Panc1 (cell line): ENCODE measurements at places on chromosomes 3 and 15.

GRCh38 chr15:84983294-84983693 lies 1.6 kb downstream of the PDE8A start:
- DNase-seq, result no peak

- DNase-seq, result no peak
Observed at GRCh38 chr3:95710684-95711083, 1103.7 kb upstream of the EPHA6 start.

- no peak for DNase-seq
Observed at GRCh38 chr3:110149763-110150162, 812.4 kb upstream of the DPPA4 start.

GRCh38 chr15:66635817-66636216 lies 66.2 kb upstream of the SMAD6 start:
- no peak for DNase-seq

DNA sequence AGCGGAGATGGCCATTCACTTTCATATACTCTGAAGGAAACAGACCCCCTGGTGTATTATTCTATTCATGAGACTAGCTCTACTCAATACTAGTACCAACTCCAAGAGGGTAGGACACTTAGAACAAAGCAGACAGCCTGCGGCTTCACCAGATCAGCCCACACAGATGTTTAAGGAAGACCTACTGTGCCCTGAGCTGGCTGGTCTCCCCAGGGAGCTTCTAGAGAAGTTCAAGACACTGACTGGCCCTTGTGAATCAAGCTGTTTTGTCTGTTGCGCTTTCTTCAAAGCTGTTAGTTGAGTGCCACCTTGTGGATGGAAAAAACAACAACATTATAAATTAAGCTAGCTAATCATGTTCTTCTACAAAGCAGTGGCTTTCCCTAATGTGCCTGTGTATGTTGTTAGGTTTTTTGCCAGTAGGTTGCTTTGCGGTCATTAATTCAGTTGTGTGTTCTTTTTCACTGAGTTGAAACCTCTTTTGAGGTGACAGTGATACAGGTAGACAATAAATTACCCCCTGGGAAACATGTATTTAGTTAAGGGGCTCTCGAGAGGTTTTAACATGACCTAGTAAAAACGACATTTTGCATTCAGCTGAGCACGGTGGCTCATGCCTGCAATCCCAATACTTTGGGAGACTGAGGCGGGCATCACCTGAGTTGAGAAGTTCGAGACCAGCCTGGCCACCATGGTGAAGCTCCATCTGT lies 64.2 kb upstream of the MYZAP start:
- DNase-seq, result peak; percentile 42

DNA sequence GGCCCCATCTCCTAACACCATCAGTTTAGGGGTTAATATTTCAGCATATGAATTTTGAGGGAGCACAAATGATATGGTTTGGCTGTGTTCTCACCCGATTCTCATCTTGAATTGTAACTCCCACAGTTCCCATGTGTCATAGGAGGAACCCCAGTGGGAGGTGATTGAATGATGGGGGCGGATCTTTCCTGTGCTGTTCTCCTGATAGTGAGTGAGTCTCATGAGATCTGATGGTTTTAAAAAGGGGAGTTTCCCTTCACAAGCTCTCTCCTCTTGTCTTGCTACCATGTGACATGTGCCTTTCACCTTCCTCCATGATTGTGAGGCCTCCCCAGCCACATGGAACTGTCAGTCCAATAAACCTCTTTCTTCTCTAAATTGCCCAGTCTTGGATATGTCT lies 73.8 kb upstream of the TJP1 start:
- no peak for DNase-seq

DNA sequence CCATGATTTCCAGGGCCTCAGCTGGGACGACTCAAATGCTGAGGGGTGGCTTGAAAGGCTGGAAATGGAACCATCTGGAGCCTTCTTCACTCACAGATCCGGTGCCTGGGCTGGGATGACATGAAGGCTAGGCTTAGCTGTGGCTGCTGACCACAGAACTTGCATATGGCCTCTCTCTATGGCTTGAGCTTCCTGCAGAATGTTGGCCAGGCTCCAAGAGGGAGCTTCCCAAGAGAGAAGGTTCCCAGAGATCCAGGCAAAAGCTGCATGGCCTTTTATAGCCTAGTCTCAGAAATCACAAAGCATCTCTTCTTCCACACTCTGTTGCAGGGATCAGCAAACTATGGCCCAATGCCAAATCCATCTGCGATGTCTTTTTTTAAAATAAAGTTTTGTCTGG lies 44.8 kb downstream of the GATM start:
- DNase-seq, result no peak

GRCh38 chr3:134694946-134695543 lies 44.2 kb upstream of the KY start:
- DNase-seq, result no peak

- no peak for DNase-seq
Observed at GRCh38 chr3:43856351-43856750, 165.6 kb downstream of the ABHD5 start.

- DNase-seq, result no peak
Observed at GRCh38 chr3:39936848-39937247, 127.4 kb downstream of the MYRIP start.

DNA sequence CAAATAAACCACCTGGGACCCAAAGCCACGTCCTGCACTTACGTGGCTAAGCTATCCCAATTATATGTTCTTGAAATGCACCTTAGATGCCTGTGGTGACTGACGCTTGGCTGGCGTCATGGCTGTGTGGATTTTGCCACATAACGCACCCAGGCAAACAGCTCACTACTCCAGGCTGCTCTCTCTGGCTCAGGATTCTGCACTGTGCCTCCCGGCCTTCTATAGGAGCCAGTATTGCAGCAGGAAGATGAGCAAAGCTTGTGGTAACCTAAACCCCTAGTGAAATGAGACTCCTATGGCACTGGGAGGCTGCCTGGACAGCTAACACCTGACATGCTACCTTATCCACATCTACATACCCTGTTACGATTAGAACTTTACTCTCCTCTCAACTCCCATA lies 179.3 kb downstream of the THRB start:
- DNase-seq, result no peak

GRCh38 chr3:79515072-79515471 lies 252.7 kb downstream of the ROBO1 start:
- DNase-seq, result no peak
